Urothelium cell line (cell line): ENCODE measurements at places on chromosomes 16 and 17.
A peak's percentile ranks its signal among the peaks of the same experiment; 100 is the strongest.

GRCh38 chr17:45372325-45372869 is 55.6 kb upstream of the MAP3K14 start:
- no peak for DNase-seq

- no peak for DNase-seq
These were observed 5.7 kb upstream of the NME1 start for GRCh38 chr17:51147650-51148049.

GRCh38 chr16:27685807-27686206 is 135.9 kb downstream of the KATNIP start:
- DNase-seq: no peak

- DNase-seq: no peak
These were observed 36.5 kb upstream of the VWA3A start for GRCh38 chr16:22055881-22056280.

GRCh38 chr17:78957128-78957527 is 22.6 kb downstream of the LGALS3BP start:
- peak; percentile 62 for DNase-seq

DNA sequence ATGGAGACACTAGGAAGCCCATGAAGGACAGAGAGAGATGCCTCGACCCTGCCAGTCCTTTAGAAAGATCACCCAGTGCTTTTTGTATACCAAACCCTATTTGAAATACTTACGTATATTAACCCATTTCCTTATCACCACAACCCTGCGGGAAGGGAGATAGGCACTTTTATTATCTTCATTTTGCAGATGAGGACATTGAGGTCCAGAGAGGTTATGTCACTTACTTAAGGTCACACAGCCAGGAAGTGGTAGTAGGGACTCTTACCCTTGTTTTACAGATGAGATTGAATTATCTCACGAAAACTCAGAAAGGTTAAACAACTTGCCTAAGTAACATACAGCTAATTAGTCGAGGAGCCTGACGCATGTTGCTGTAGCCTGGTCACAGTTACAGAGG is 38.2 kb downstream of the IL4R start:
- DNase-seq: no peak

DNA sequence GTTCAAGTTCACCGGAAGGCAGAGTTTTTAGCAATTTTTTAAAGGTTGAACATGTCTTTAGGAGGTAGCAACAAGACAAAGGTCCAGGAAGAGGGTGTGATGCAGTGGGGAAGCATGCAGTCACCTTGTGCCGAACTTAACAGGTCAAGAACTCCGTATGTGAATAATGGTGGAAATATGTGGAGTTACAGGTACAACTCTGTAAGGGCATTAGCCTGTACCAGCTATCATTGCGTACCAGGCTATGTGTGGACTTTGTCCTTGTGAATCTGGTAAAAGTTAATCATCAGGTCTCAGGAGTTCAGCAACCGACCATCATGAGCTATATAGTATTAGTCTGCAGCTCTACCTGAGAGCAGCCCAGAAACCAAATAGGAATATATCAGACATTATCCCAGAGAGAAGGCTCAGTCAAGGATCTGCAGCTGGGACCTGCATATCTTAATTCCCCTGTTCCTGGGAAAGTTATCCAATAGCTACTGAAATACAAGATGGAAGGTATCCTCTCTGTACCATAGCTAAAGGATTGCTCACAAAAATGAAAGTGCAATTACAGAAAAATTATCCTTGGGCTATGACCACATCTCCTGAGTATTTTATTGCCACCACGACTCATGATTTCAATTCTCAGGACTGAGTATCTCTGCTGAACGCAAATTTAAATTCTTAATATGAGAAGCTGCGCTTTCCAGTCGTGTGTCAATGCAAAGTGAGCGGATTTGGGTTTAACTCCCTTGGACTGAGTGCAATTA is 469.3 kb downstream of the CDH13 start:
- no peak for DNase-seq

DNA sequence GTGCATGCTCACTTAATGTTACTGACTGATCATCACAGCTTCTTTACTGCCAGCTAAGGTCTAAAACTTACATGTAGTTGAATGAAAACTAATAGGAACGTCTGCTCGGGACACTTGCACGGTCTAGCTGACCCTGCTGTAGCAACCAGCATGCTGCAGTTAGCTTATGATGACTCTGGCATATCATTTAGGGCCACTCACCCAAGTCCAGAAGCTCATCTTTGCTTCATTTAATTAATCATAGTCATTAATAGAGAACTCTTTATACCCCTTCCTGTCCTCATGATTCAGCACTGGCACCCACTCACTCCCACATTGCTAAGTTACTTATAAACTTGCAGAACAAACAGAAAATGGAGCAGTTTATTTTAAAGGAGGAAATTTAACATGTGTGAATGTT is 136.3 kb downstream of the NLK start:
- no peak for DNase-seq

- DNase-seq: no peak
These were observed 8.7 kb upstream of the ARHGAP23 start for GRCh38 chr17:38419508-38419981.

DNA sequence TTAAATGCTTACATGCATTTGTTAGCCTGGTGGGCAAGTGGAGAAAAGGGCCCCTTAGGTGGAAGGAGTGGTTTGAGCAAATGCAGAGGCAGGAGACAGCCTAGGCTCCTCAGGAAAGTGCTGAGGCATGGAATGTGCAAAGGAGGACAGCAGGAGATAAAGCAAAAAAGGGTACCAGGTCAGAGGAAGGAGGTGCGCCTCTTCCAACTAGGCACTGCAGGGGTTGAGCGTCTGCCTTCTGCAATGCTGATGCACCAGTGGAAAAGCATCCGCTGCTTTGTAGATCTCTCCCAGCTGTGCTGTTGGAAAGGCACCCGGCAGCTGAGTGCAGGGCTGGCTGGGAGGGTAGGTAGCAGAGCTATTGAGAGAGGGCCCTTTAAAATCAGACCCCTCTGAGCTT is 287.0 kb upstream of the XYLT1 start:
- DNase-seq: no peak

DNA sequence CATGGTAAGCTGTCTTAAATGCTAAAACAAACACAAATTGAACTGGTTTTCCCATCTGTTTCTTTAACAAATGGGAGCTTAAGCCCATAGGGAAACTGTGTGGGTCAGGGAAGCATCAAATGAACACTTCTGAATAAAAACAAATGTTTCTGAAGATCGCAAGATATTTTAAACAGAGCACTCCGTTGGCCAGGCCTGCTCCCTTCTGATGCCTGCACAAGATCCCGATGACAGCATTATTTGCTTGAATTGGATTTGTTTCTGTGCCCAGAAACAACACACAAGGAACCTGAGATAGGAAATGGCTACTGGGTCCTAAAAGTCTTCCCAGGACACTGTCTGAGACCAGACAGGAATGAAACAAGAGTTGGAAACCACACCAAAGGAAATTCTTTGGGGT is 425.8 kb upstream of the ZFHX3 start:
- DNase-seq: no peak

DNA sequence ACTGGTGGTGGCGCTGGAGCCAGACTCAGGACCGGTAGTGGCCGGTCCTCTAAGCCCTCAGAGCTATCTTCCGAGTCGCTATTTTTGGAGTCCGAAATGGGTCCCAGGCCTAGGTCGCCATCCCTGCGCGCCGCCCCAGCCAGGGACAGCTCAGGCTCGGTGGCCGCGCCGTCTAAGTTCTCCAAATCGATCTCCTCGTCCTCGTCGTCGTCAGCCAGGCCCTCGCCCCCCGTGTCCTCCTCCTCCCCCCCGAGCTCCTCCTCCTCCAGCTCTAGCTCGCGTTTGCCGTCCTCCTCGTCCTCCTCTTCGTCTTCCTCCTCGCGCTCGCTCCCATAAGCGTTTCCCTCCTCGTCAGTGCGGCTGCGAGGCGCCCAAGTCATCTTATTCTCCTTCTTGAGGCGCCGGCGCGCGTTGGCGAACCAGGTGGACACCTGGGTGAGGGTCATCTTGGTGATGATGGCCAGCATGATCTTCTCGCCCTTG is 1.6 kb downstream of the IRX3 start:
- DNase-seq: no peak

- DNase-seq: no peak
These were observed 741.1 kb upstream of the EEF2KMT start for GRCh38 chr16:5838725-5839124.

- no peak for DNase-seq
These were observed 11.1 kb downstream of the ITFG1 start for GRCh38 chr16:47449788-47450187.

- no peak for DNase-seq
These were observed 25.5 kb upstream of the CDH1 start for GRCh38 chr16:68711421-68712139.

- DNase-seq: no peak
These were observed 45.7 kb downstream of the AATF start for GRCh38 chr17:36994438-36994837.

DNA sequence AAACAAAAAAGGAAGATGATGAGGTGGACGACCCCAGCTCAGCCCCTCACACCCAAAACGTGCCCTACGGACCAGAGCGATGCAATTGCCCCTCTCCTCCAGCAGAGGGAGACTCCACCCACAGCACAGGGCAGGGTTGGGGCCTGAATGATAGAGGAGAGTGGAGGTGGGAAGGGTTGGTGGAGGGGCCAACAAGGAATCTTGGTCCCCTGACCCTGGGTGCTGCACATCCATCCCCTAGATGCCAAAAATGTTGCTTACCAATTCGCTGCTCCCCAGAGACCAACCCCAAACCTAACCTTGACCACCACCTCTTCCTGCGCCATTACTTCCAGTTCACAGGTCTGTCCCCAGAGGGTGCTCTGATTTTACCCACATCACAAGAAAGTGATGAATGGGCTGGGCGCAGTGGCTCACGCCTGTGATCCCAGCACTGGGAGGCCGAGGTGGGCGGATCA is 12.9 kb downstream of the P2RX5 start:
- DNase-seq: peak; percentile 59

DNA sequence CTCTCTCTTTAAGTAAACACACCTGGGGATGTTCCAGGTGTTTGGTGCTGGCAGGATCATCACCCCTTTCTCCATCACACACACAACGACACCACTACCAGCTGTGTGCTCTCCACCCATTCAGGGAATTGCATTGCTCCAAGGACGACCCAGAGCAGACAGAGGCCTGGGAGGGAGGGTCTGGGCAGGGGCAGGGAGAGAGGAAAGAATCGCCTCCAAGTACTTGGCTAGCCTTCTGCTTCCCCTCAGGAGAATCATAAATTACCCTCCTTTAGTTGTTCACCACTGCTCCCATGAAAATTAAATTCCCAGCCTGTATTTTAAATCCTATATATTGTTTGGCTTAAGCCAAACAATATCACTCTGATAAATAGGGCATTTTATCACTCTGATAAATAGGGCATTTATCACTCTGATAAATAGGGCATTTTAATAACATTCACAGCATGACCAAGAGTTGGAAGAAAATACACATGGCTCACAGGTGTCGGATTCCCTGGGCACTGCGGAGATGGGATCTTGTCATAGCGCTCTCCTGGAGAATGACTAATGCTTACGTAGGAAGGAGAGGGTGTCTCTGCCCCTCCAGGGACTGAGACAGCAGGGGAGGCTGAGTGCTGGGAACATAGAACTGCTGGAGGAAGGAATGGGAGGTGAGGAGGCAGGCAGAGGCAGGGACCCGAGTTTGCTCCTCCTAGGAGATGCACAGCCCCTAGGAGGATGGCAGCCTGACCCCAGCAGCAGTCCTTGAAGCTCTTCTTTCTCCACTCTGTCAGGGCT is 673.6 kb downstream of the HS3ST4 start:
- DNase-seq: peak; percentile 33

GRCh38 chr16:54373534-54374520 is 87.2 kb upstream of the IRX3 start:
- DNase-seq: peak; percentile 78

GRCh38 chr16:11354407-11354732 is 9.1 kb downstream of the RMI2 start:
- no peak for DNase-seq

DNA sequence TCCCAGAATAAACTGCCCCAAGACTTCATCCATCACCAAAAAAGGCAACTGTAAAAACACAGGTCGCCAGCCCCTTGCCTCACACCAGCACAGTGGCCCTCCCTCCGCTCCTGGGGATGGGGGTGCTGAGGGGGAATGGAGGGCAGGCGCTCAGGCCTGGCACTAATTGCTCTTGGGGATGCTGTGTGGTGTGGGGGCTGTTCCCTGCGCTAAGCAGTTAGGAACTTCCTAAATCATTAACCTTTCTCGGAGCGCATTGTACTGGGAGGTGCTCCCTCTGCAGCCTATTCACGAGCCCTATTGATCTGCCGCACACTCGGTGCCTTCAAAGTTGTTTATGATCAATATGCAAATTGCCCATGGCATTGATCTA is 199.9 kb downstream of the ZFHX3 start:
- DNase-seq: no peak

- no peak for DNase-seq
These were observed 1.6 kb upstream of the IRF8 start for GRCh38 chr16:85897382-85897781.

DNA sequence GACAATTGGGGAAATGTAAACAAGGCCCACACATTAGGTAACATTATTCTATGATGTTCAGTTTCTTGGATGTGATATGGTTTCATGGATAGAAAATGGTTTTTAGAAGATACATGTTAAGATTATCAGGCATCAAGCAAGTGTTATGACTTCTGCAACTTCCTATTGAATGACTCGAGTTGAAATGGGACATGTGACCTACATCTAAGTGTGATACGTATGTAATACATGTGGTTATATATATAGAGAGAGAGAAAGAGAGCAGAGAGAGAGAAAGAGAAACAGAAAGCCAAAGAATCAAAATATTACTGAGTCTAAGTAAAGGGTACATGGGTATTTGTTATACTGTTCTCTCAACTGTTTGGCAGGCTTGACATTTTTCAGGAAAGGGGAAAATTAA is 1.7 kb downstream of the TMEM170A start:
- DNase-seq: no peak

DNA sequence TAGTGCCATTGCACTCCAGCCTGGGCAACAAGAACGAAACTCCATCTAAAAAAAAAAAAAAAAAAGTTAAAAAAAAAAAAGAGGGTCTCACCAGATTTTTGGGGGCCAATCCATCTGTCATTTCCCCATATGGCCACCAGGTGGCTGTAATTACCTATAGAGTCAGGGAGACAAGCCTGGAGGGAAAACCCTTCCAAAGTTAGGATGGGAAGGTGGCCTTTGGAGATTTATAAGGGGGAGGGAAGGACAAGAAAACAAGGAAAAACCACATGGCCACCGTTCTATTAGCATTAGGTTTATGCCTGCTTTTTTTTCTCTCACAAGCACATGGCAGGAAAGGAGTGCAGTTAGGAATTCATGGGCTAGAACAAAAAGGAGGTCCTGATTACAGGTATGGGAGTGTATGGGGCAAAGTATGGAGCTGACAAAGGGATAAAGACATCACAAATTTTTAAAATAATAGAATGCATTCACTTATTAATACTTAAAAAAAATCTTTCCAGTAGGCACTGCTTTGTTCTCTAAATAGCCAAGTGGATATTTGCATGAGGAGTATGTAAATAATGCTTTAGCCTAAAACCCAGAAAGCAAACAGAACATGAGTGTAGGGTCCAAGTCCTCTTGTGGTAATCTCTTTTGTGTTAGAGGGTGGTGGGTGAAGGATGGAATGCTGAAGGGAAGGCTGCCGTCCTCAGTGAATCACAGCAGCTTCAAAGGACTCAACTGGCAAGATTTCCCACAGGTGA is 5.1 kb downstream of the CYB5D1 start:
- DNase-seq: peak; percentile 32
